ENCODE measurements at places on chromosomes 13 and 19. TPM values are rescaled to one million over a fixed set of nuclear protein-coding genes. Genes with fewer than 3 reads are reported as not detected.

ZNF69 gene
- total RNA-seq = 1.3 TPM

WDR88 gene
- not detected for total RNA-seq

PRRG2 gene
- total RNA-seq = 18.9 TPM

SLC15A1 gene
- total RNA-seq = 61.2 TPM

ZIC5 gene
- total RNA-seq = not detected

GJB2 gene
- total RNA-seq = 32.8 TPM

Measured in suprapubic skin (tissue), 4 donors.